ENCODE measurements at places on chromosomes 5 and 9.

DNA sequence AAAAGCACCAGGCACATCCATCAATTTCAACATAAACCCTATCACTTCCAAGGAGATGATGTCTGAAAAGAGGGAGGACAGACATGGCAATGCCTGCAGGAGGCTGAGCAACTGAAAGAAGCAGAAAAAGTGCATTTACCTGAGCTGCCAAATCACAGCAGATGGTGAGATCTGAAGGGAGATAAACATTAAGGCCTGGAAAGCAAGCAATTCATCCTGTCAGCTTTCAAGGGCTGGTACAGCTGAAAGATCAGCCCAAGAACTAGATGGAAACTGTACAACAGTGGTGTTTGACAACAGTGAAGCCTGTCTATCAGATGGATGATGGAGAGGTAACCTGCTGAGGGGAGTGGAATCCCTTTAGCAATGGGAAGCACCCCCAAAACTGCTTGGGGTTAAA lies 433.2 kb upstream of the ZNF608 start:
- DNase-seq, result no peak

- DNase-seq, result no peak
Measured at GRCh38 chr5:72661405-72661804, 154.2 kb upstream of the ZNF366 start.

DNA sequence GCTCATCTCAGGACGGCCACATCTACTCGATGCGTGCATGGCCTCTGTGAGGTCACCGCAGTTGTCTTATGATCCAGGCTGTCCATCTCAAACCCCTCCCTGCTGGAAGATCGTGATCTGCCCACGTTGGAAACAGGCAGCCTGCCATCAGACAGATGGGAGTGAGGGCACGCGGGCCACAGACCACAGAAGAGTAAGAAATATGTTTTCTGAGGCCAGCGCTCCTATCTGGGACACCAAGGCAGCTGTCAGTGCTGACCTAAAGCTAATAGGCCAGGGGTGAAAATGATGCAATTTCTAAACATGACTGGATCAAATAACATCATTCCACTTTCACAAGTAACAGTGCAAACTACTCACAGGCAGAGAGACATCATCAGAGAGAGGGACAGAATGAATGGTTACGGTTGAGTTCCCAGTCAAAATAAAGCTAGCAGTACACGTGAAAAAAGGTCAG lies 57.1 kb upstream of the CER1 start:
- no peak for DNase-seq

- DNase-seq, result no peak
Measured at GRCh38 chr5:138577452-138577851, 2.3 kb upstream of the HSPA9 start.

DNA sequence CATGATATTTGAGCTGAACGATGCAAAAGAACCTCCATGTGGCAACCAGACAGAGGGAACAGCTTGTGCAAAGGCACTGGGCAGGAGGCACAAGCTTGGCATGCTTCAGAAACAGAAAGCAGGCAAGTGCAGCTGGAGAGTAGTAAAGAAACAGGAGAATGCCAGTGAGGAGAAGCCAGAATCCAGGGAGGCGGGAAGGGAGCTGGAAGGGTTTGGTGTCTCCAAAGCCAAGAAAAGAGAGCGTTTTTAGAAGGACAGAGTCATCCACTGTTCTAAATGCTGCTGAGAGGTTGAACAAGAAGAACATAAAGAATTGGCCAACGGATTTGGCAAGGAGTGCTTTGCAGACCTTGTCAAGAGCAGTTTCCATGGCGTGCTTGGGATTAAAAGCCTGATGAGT lies 124.7 kb downstream of the TLE1 start:
- no peak for DNase-seq
